Stimulated activated CD4-positive, alpha-beta T cell treated with anti-CD3 and anti-CD28 coated beads, Interleukin-2, amount 100 ng/mL, for 24 hours (primary cell): ENCODE measurements at places on chromosomes 12 and 14.

GRCh38 chr12:7444076-7444475 is at the start of gene CD163L1:
CD163L1 (minus strand) TSS chr12:7444153; CDS start chr12:7444127, 26 bp downstream.
- DNase-seq, result no peak

DNA sequence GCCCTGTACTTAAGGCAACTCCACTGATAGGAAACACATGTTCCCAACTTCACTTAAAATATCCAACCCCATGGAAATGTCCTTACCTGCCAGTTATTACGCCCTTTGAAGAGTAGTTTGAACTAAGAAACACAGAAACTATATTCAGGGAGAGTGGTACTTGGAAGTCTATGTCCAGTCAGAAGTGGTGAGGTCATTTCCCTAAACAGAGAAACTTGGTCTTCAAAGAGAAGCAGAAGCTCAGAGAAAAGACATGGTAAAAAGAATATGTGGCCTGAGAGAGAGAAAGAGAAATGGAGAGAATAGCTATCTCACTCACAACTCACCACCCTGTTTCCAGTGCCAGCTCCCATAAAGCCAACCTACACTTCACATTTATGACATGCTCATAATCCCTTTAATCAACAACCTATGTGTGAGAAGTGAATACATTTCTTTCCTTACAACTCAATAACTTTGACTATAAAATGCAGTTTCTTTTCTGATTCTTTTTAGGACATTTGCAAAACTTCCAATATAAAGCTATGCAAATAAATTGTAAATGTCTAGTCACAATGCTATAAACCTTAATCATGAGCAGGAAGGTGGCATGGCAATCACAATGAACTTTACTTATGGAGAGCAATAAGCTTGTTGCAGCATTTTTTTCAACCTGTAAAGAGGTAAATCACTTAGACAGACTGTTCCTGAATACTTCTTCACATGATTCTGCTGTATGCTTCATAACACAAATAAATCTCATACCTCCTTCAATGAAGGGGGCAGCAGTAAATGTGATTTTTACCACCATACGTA is 67.1 kb downstream of the CPNE8 start:
- DNase-seq, result no peak

GRCh38 chr12:12786706-12787601 is 1.5 kb downstream of the APOLD1 start:
- peak; percentile 73 for DNase-seq

- peak; percentile 29 for DNase-seq
Observed at GRCh38 chr14:69818758-69819191, 21.7 kb upstream of the SLC10A1 start.

DNA sequence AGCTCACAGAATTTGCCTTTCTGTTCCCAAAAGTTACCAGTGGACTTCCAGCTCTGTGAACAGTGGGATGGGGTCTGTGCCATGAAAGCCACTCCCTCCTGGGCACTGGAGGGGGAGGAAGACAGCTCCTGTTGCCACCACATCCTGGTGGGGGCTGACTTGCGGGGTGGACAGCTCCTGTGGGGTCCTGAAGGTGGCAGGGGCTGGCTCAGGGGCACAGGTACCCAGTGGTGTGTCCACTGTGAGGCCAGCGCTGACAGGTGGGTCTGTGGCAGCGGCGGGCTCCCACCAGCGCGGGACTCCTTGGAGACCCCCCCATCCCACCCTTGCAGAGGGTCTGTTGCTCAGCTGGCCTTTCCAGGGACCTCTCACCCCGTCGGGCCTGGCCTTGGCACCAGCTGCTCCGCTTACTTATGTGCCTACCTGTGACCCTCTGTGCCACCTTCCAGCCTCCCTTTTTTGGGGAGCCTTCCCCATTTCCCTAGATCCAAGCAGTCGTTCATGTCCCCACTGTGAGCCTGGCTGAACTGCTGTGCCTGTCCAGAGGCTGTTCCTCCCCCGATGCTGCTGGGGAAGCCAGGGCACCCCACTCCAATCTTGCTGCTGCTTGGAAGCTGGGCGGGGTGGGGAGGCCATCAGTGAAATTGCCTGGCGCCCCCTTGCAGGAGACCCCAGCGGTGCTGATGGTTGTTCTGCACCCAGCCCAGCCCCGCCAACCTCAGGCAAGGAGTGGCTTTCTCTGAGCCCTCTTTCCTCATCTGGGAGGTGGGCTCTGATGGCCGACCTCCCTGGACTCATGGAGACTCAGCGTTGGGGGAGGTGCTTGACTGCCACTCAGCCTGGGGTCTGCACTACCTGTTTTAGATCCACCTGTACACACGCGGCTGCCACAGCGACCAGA is 2.2 kb downstream of the TEDC1 start:
- DNase-seq, result no peak

DNA sequence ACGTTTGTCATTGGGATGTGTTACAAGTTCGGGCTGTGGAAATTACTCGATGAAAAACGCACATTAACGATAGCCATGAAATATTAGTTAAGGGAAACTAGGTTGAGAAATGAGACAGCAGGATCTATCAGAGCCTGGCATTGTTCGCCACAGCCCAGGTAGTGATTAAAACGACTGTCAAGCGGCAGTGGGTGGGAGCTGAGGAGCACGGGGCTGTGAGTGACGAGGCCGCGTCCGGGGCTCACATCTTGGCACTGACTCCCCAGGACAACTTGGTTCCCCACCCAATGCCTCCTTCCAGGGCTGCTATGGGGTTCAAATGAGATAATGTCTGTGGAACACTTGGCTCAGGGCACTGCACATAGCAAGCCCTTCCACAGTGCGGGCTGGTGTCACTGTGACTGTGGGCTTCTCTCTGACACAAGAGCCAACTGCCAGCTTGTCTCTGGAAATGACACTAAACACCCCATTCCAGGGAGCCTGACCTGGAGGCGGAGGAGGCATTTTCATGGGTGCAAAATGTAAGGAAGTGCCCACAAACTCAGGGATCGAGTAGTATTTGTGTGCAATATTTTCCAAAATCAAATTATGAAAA is 19.3 kb downstream of the MMAB start:
- DNase-seq, result no peak

GRCh38 chr12:7793211-7793610 is 4.0 kb downstream of the NANOG start:
- no peak for DNase-seq

- no peak for DNase-seq
Observed at GRCh38 chr14:62897771-62898170, 147.5 kb downstream of the KCNH5 start.

GRCh38 chr14:39320318-39320717 is 86.6 kb downstream of the MIA2 start:
- DNase-seq, result no peak

GRCh38 chr12:12474931-12475795 is 87.5 kb downstream of the DUSP16 start:
- peak; percentile 48 for DNase-seq

- DNase-seq, result no peak
Observed at GRCh38 chr12:94954029-94954685, 49.3 kb downstream of the NDUFA12 start.

- DNase-seq, result no peak
Observed at GRCh38 chr12:53560912-53561589, 53.8 kb upstream of the NPFF start.

DNA sequence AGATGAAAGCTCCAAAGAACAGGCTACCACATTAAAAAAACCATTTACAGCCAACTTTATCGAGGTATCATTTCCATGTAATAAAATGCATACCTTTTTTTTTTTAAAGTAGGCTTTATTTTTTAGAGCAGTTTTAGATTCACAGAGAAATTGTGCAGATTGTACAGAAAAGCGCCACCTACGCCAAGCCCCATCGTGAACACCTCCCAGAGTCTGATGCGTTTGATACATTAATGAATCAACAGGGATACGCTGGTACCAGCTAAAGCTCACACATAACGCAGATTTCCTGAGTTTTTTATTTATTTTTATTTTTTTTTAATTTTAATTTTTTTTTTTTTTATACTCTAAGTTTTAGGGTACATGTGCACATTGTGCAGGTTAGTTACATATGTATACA is 129.9 kb downstream of the KIF26A start:
- no peak for DNase-seq

DNA sequence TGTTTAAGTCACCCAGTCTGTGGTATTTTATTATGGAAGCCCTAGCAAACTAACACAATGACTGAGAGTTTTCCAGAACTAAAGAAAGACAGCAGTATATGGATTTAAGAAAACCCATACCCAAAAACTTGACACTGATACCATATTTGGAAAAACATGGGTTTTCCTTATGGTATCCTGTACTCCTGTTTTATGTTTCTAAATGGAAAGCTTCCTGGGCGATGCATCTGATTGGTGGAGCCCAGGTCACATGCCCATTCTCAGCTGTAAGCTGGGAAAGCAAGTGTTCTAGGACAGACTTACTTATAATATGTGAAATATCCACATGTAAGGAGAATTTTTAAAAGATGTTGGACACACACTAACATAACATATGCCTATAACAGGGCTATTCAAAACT is 4.5 kb upstream of the RNASE4 start:
- peak; percentile 22 for DNase-seq

- no peak for DNase-seq
Observed at GRCh38 chr12:109097140-109097434, 310 bp upstream of the UNG start.

DNA sequence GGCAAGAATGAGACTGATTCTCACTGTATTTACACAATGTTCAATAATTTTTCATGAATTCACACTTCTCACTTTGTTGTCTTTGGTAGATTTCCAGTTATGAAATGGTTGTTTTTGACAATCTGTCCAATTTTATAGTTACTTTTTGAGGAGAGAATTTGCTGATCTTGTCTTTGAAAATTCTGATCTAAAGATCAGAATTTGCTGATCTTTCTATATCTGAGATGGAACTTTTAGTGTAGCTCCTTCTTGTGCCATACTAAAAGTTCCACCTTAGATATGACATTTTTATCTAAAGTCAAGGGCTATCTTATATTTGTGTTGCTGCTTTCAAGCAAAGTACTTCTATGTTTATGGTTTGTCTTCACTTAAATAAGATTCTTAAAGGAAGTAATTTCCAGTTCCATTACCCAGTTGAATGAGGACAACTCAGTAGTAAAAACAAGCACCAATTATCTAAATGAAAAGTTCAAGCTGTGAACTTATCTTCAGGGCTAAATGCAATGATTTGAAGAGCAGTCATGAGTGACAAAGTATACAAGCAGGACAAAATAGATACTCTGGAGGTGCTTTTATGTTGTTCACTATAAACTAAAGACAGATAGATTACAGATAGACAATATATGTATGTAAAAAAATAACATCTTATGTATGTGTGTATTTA is 76.4 kb upstream of the FOXG1 start:
- DNase-seq, result no peak
